ENCODE measurements at places on chromosomes 3 and 15. TPM values are rescaled to one million over a fixed set of nuclear protein-coding genes. Genes with fewer than 3 reads are reported as not detected.

NANOGP8 gene
- not detected for total RNA-seq

- H3K36me3 ChIP-seq = no peaks in the 10 kb centered on the region
- H3K27me3 ChIP-seq = peaks cover 15% of the 10 kb centered on the region
- H3K27ac ChIP-seq = no peak overlapping the region
- peak overlapping the region; percentile 67 for H3K4me3 ChIP-seq
These were observed 15.8 kb upstream of the FANCD2 start for GRCh38 chr3:10010421-10010877.

GRCh38 chr15:31393444-31394091 is 66.9 kb downstream of the KLF13 start:
- peaks cover 9% of the 10 kb centered on the region for H3K36me3 ChIP-seq
- H3K4me1 ChIP-seq = peaks cover 58% of the 10 kb centered on the region
- no peaks in the 10 kb centered on the region for H3K27me3 ChIP-seq
- H3K27ac ChIP-seq = no peak overlapping the region
- DNase-seq = no peak

GPR62 gene
- total RNA-seq = 0.10 TPM

DNA sequence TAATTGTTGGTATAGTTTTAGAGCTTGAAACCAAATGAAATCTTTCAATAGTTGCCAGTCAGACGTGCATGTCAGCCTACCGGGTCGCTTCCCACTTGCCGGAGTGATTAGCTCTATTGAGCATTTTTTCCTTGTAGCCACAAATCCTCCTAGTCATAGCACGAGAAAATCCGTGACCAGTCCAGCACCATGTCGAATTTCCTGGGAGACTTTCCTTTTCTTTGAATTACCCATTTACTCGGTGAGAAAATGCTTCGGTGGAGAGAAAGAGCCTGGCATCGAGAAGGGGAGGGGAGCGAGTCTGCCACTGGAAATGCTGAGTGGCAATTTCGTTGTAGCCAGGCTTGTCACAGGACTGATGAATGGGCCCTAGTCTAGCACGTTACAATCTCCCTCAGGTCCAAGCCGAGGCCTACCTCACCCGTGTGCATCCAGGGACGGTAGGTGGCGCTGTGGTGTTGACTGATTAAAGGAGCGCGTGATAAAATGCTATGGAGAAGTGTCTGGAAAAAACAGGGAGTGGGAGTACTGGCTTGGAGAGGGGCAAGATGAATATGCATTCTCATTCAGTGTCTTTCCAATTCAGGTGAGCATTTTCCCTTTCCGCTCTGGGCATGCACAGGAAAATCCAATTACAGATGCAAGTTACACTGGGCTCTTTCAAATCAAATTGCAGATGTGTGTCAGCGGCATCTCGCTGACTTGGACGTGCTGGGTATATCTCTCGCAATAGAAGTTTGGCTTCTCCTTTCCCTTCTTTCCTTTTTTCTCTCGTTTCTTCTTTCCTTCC is 238.8 kb downstream of the EDEM1 start:
- H3K36me3 ChIP-seq = no peaks in the 10 kb centered on the region
- DNase-seq = peak; percentile 73
- no peak overlapping the region for H3K27ac ChIP-seq

IL12A gene
- not detected for total RNA-seq

GRCh38 chr15:90495067-90495466 is 34.7 kb upstream of the CRTC3 start:
- DNase-seq = no peak
- peaks cover 62% of the 10 kb centered on the region for H3K36me3 ChIP-seq
- no peaks in the 10 kb centered on the region for H3K27me3 ChIP-seq
- H3K4me1 ChIP-seq = peaks cover 12% of the 10 kb centered on the region
- H3K4me3 ChIP-seq = no peak overlapping the region

- peaks cover 6% of the 10 kb centered on the region for H3K4me1 ChIP-seq
- no peak overlapping the region for H3K4me3 ChIP-seq
- DNase-seq = no peak
- no peaks in the 10 kb centered on the region for H3K36me3 ChIP-seq
These were observed 54.3 kb upstream of the SMAD3 start for GRCh38 chr15:67010898-67011616.

DNA sequence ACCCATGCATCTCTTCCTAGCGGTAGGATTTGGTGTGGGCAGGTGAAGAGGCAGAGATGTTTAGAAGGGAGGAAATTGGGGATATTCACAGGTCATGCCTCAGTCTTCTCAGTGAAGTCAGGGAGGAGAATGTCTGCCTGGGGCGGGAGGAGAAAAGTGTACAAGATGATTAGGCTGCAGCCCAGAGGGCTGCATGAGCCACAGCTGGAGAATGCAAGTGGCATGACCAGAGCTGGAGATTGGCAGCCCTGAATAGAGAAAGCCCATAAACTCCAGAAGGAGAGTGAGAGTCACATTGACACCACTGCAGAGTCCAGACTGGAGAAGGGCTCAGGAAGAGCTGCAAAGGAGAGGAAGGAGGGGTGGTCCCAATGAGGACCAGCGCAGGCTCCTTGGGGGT is 22.6 kb downstream of the PDHB start:
- no peak overlapping the region for H3K27ac ChIP-seq
- H3K36me3 ChIP-seq = peaks cover 21% of the 10 kb centered on the region
- H3K27me3 ChIP-seq = no peaks in the 10 kb centered on the region
- peaks cover 6% of the 10 kb centered on the region for H3K4me1 ChIP-seq
- no peak for DNase-seq
- no peak overlapping the region for H3K4me3 ChIP-seq

KLHL6 gene
- total RNA-seq = 88.8 TPM

DNA sequence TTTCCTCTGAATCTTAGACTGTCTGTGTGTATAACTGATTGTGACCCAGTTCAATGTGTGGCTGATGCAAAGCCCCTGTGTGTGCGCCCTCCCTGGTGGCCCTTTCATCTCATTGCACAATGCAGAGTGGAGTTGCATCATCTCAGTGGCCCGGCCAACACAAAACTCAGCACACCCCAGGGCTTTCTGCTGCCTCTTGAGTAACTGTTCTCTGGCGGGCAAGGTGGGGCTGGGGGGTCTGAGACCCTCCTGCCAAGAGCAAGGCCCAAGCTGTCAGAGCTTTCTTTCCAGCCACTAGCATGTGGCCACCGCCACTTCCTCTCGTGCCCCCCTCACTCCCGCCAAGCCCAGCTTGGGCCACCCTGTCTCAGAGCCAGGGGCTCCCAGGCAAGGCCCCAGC is 80.7 kb upstream of the ALDH1L1 start:
- peaks cover 16% of the 10 kb centered on the region for H3K27me3 ChIP-seq
- H3K36me3 ChIP-seq = peaks cover 2% of the 10 kb centered on the region
- peak overlapping the region; percentile 8 for H3K4me3 ChIP-seq
- H3K27ac ChIP-seq = peak overlapping the region; percentile 75
- peaks cover 21% of the 10 kb centered on the region for H3K4me1 ChIP-seq

- DNase-seq = no peak
- H3K27me3 ChIP-seq = peaks cover 45% of the 10 kb centered on the region
- H3K27ac ChIP-seq = no peak overlapping the region
- peaks cover 5% of the 10 kb centered on the region for H3K36me3 ChIP-seq
- no peaks in the 10 kb centered on the region for H3K4me1 ChIP-seq
- no peak overlapping the region for H3K4me3 ChIP-seq
These were observed 165.6 kb downstream of the CACNA1D start for GRCh38 chr3:53659996-53660395.

DNA sequence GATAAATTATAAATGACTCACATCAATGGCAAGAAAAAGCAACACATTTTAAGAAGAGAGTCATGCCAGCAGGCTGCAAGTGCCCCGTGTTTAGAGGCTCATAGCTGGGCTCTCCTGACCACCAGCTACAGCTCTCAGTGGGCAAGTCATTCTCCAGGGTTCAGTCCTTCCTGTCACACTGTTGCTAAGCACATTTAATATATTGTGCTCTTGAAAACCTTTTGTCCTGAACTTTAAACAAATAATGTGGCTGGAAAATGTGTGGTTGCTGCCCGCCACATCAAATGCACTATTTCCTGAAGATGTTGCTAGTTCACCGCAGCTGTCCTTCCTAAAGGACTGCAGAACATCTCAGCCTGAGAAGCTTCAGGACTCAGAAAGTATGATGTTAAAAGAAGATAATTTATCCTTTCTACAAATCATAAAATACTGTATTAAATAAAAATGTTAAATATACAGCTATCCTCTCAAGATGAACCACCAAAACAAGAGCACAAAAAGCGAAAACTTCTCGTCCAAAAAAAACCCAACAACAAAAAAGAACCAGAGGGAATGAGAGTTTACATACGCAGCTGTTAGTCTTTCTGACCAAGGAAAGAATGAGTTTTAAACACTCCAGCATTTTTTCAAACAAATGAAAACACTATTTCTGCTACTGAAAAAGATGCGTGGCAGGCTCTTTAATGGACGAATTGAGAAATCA is 951 bp downstream of the TARS3 start:
- peak overlapping the region; percentile 73 for H3K4me3 ChIP-seq
- H3K4me1 ChIP-seq = peaks cover 16% of the 10 kb centered on the region
- no peaks in the 10 kb centered on the region for H3K27me3 ChIP-seq
- peak; percentile 49 for DNase-seq
- peaks cover 19% of the 10 kb centered on the region for H3K36me3 ChIP-seq

P2RY12 gene
- total RNA-seq = not detected

GOLGA6B gene
- total RNA-seq = 0.51 TPM
